K562 (cell line): ENCODE measurements at places on chromosomes 5 and 9.

DNA sequence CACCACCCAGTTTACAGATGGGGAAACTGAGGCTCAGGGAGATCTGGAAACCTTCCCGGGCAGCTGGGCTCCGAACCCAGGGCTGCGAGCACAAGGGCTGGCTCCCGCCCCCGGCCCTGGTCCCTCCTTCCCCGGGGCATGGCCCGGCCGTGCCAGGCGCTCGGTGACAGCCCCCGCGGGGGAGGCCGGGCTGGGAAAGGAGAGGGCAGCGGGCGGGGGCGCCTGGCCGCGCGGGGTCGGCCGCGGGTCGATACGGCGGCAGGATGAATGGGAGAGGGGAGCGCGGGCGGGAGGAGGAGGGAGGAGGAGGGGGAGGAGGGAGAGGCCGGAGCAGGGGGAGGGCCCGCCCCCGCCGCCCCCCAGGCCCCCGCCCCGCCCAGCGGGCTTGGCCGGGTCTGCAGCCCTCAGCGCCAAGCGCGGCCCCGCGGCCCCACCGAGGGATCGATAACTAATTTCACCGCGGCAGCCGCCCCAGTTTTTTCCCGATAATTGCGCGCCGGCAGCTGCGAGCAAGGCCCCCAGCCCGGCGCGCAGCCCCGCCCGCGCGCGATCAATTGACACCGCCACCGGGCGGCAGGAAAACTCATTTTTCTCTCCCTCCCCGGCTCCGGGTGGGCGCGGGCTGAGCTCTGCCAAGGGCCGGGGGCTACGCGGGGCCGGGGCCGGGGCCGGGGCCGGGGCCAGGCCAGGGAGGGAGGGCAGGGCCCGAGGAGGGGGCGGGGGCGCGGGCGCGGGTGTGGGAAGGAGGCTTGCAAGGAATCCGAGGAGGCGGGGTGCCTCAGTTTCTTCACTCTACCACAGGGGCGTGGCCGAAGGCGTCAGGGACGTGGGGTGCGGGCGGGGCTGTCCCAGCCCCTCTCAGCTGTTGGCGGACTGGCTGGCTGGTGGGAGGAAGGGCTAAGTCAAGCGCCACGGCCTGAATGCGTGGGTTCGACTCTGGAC, 52.1 kb downstream of the C9orf50 start:
- peak; percentile 84 for DNase-seq

DNA sequence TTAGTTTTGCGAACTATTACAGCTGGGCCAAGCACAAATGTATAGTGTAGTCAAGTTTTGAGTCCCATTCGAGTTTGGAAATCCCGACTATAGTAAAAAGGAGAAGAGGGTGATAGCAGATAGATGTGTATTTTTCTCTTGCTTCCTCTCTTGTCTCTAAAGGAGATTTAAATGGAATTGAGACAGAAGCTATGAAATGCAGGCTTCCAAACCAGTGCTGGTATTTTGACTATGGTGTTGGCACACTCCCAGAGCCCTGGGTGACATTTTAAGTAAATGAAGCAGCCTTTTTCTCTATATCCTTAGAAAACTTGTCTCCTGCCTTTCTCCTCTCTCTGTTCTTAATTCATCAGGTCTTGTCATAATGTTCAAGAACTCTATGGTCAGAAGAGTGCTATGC, 17.7 kb upstream of the AUH start:
- DNase-seq, result no peak

- no peak for DNase-seq
Measured at GRCh38 chr5:180898621-180899246, at the start of gene BTNL8. Gene BTNL8, plus strand, starts transcription at chr5:180899159. Its CDS starts 152 bp downstream, at chr5:180899311.

DNA sequence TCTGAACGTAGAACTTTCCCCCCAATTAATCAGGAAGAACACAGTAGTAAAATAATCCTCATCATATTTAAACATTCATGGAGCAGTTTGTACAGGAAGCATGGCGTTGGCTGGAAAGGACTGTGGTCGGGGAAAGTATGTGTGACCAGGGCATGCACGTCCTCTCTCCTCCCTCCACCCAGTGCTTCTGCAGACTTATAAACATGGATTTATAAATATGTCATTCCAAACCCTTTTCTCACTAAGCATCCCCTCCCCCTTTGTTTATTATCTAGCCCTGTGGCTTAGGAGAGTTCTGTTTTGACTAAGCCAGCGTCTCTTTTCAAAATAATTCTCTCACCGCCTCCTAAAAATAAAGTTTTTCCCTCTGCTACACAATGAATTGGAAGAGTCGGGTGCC, 70.4 kb upstream of the DAP start:
- peak; percentile 2 for DNase-seq

GRCh38 chr9:83623679-83624076, 735 bp downstream of the IDNK start:
- DNase-seq, result no peak

GRCh38 chr9:123349033-123349432, 7.0 kb upstream of the CRB2 start:
- DNase-seq, result no peak

GRCh38 chr5:153775923-153776322, 262.8 kb downstream of the FAM114A2 start:
- DNase-seq, result no peak

DNA sequence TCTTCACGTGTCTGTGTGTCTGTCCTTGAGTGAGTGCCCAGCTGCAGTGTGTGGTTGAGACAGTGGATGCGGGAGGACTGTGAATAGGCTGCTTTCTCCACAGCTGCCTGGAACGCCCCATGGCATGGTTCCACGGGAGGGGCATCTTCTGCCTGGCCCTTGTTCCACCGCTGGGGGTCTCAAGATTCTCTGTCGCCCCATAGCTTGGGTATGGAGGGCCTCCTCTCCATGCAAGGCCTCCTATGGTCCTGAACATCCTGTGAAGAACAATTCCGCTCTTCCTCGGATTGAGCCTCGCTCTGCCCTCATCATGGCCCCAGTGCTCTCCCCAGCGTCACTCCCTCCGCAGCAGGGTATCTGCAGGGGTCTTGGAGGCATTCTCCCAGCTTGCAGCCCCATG, 36.1 kb downstream of the COL5A1 start:
- DNase-seq, result no peak

GRCh38 chr5:122639033-122639432, 135.8 kb upstream of the SNX2 start:
- DNase-seq, result no peak

DNA sequence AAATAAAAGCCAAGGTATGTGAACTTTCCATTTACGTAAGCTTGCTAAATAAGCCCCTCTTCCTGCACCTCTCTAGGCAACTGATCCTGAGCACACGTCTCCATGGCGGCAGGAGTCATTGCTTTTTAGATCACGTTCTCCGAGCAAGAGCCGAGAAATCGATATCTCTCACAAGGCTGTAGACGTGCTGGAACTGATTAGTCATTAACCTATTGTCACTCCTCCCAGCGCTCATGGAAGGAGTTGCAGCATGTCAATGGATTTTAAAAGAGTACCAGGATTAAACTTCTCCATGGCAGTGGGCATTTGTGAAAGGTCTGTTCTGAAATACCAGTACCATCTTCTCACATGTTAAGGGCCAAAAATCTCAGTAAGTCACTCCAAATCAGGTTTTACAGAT, 4.7 kb upstream of the ADCY2 start:
- DNase-seq, result no peak

- no peak for DNase-seq
Measured at GRCh38 chr5:140338336-140338735, 8.1 kb downstream of the HBEGF start.

GRCh38 chr9:127170652-127171051, 48.2 kb upstream of the ANGPTL2 start:
- no peak for DNase-seq

DNA sequence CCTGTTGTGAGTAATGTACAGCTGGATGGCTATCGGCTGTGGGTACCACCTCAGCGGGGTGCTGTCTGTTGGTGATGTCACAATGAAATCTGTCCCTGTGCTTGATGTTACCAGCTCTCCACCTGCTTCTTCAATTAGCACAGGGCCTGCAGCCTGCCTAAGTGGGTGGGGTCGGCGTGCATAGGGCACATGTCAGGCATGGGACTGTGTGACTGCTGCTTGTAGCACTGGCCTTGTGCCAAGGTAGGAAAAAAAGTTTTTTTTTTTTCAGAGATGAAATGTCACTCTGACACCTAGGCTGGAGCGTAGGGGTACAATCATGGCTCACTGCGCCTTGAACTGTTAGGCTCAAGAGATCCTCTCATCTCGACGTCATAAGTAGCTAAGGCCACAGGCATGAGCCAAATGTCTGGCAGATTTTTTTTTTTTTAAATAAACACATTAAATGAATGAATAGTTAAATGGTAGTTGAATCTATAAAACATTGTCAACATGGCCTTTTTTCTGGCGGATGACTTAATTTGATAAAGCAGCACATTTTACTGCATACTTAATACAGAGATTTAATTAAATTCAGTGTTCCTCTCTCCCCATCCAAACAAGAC, 222.5 kb downstream of the NXNL2 start:
- no peak for DNase-seq

- no peak for DNase-seq
Measured at GRCh38 chr5:8857051-8857450, 688.8 kb downstream of the SEMA5A start.

DNA sequence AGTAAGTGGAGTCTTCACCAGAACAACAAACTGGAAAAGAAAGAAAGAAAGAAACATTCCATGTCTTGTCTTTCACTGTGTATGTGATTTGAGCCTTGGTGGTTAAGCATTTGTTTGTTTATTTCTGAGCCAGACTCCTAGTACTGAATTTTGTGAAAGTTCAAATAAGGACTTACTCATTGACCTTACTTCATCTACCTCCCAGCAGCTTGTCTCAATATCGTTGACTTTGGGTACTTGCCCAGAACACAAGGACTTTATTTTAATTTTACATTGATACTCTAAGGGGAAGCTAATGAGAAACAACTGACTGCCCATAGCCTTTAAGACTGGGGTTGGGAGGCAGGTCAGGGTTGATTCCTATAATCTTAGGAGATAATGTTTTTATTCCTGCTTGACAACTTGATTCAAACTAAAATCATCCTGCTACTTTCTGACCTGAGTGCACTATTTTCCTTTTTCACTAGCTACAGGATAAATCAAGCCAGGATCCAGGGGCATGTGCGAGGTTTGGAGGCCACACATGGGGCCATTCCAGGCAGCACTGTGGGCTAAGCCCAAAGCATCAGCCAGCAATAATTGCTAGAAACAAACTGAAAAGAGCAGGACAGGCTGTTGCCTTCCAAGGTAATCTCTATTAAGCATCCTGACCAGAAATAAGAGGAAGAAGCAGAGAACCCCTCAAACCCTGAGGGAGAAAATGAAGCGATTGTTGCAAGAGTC, 138.9 kb upstream of the RUSC2 start:
- DNase-seq, result no peak

GRCh38 chr5:154386952-154387629, 58.7 kb upstream of the SAP30L start:
- DNase-seq, result no peak

- no peak for DNase-seq
Measured at GRCh38 chr9:129539446-129539845, 81.5 kb downstream of the C9orf50 start.

DNA sequence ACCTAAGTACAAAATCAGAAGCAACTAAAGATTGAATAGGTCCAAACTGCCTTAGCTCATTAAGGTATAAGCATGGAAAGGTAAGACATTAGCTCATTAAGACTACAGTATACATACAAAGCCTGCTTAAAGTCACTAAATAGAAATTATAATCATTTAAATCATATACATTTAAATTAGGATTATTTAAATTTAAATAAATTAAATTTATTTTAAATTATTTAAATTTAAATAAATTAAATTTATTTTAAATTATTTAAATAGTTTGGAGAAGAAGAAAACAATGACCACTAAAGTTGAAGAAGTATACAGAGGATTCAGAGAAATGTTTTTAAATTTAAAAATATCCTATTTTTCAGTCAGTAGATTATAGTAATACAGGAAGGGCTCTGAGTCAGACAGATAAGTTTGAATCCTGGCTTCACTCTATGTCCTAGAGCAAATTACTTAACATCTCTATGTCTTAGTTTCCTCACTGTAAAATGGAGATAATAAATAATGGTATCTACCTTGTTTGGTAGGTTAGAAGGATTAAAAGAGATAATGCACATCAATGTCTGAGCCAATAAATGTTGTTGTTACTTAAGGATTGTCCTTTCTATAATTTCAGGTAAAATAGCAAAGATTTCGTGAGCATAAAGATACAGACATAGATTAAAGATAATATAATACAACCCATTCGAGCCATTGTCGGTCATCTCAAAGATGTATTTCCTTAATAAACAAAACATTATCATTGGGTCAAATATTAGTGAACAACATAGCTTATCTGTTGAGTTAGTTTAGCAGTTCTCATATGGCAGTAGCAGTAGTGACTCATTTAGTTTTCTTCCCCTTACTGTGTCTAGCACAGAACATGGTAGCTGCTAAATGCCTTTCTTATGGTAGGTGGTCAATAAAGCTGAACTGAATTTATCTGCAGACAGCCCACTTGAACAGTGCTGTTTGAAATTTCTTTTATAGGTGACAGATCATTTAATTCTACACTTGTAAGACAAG, 100.6 kb downstream of the KIAA0825 start:
- no peak for DNase-seq

GRCh38 chr9:93598647-93599241, 22.4 kb downstream of the PHF2 start:
- no peak for DNase-seq

DNA sequence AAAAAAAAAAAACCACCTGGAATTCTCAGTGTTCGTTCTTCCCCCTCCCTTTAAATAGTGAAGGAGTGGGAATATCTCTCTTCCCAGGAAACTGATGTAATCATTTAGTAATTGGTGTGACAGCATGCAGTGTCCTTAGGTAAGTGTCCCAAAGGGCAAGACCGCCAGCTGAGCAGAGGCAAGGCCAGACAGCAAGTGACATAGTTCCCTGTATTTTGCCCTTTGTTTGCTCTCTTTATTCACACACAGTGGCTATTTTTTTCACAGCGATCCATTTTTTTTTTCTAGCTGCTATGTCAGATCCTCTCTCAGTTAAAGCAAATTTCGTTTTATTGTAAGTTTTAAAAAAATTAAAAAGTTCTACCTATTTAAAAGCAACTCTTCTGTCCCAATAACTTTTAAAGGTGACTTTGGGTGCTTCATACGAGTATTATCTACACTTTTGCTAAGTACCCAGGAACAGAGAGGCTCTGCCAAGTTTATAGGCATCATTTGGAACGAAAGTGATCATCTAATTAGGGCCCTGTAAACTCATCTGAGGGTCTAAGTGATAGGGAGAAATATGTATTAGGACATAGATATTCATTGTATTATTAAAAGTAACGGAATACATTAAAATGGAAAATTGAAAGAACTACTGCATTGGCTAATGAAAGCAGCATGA, 98.2 kb upstream of the ALDH1A1 start:
- no peak for DNase-seq

DNA sequence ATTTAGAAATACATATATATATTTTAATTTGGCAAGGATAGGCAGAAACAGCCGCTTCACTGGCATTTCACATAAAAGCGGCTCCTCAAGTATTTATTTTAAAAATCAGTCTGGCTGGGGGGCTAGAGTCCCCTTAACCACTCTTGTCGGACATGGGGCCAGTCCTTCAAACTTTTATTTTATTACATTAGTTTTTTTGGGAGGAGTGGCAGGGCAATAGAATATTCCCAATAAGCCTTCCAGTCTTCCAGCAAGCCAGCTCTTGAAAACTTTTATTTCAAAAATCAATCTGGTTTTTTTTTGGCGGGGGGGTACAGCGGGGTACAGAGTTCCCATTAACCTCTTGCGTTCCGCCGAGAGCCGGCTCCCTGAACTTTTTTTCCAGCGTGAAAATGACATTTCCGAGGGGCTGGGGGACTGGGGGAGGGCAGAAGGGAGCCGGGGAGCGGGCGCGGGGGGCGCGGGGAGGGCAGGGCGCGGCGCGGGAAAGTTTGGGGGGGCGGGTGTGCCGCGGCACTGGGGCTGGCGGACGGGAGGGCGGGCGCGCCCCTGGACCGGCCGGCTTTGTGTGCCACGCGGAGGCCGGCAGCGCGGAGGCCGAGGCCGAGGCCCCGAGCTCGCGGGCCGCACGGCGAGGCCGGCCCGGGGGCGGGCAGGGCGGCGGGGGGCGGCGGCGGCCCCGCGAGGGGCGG, 504 bp upstream of the ZNF618 start:
- DNase-seq, result peak; percentile 56
